ENCODE measurements at places on chromosomes 12 and 14.

DNA sequence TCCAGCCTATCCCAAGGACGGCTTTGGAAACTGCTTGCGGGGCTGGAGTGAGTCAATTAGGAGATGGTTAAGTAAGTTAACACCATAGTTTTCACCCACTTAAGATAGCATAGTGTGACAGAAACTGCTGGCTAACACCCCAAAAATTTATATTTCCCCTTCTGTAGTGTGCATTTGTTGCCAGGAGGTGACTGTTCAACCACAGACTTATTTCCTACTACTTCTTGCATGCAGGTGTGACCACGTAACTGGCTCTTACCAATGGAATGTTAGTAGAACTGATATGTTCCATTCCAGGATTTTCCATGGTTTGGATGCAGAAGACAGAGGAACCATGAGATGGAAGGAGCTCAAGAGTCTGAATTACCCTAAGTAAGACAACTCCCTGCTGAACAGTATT lies 52.9 kb upstream of the SLC35F4 start:
- no peak for DNase-seq

GRCh38 chr14:101056446-101056845 lies 152.9 kb upstream of the RTL1 start:
- DNase-seq = no peak

GRCh38 chr12:88266806-88267360 lies 124.8 kb downstream of the TMTC3 start:
- no peak for DNase-seq

DNA sequence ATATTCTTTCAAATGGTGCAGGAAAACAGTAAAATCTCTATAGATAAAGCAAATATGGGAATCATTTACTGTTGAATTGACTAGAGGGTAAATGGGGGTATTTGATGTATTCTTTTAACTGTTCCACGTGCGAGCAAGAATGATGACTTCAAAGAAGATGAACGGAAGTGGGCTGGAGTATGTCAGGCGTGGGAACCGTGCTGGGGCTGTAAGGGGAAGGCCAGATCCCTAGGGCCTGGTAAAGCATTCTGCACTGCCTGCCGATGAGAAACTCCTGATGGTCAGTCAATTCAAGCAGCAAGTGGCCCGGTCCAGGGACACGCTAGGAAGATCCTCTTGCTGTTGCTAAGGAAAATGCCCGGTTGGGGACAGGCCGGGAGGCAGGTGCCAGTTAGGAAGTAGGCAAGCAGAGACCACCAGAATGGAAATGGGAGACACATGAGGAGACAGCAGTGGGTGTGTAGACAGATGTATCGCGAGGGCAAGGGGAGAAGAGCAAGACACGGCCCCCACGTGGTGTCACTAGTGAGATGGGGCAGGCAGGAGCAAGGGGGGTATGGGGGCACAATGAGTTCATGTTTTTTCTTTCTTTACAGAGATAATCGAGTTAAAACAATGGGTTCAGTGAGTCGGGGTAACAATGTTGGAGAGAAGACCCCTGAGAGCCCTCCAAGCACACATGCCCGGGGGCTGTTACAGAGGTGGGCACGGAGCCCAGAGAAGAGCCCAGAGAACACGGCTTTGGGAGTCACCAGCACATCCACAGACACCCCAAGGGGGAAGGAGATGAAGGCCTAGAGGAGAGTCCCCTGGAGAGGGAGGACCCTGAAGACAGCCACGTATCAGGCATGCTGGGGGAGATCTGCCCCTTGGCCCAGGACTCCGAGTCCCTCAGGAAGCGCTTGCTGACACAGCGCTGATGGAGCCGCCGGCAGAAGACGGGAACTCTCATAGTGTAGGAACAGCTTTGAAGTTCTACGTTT lies 37.2 kb downstream of the FBXO21 start:
- DNase-seq = no peak

DNA sequence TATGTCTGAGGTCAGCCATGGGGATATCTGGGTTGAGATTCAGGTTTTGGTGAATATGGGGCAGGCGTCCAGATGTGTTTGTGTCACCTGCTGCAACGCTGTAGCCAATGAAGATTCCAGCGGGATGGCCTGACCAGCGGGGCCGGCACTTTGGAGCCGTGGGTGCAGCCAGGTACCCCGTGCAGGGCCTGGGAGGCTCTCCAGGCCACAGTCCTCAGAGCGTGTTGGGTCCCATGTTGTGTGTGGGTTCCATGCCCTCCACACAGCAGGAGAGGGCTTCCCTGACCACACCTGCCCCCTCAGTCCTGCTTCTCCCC lies 2.8 kb upstream of the TEX22 start:
- DNase-seq = no peak

DNA sequence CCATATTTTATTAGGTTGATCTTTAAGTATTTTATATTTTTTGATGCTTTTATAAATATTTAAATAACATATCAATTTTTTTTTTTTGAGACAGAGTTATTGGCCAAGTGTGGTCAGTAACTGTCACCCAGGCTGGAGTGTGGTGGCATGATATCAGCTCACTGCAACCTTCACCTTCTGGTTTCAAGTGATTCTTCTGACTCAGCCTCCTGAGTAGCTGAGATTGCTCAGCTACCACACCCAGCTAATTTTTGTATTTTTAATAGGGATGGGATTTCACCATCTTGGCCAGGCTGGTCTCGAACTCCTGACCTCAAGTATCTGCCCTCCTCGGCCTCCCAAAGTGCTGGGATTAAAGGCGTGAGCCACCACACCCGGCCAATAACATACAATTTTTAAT lies 71.1 kb downstream of the FUT8 start:
- DNase-seq = no peak

GRCh38 chr14:101506926-101507835 lies 54.1 kb upstream of the DIO3 start:
- DNase-seq = no peak

- no peak for DNase-seq
Observed at GRCh38 chr14:100673807-100674154, 52.9 kb upstream of the DLK1 start.

DNA sequence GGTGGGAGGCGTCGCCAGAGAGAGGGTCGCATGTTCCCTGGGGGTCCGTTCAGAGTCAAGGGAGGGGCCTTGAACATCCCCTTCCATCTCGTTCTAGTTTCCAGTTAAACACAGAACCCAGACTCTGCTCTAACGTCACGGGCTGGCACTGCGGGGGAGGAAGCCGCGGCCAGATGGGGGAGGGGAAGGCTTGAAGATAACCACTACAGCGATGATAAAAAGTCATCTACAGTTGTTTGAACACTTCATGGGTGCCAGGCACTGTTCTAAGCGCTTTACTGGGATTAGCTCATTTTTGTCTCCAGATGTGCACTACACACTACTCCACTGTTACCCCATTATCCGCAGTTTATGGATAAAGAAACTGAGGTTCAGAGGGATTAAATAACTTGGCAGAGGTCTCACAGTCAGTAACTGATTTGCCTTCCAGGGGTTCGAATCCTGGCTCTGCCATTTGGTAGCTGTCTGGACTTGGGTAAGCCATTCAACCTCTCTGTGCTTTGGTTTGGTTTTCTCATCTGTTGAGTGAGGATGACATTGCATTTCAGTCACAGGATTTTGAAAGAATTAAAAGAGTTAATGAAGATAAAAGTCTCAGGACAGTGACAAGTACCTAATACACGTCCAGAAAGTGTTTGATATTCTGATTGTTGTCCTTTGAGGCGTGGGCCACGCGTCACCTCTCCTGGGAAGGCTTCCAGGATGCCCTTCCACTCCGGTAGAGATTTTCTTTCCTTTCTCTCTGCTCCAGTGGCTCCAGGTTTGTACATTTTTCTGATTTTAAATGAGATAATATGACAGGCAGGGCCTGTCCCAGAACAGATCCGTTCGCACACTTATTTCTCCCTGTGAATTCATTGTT lies 798 bp upstream of the RASAL1 start:
- DNase-seq = peak; percentile 11

GRCh38 chr14:34722723-34723545 lies 8.5 kb upstream of the CFL2 start:
- peak; percentile 30 for DNase-seq

GRCh38 chr12:76055393-76055792 lies 23.8 kb upstream of the PHLDA1 start:
- no peak for DNase-seq

- no peak for DNase-seq
Observed at GRCh38 chr12:113845900-113846674, 120.0 kb downstream of the RBM19 start.

DNA sequence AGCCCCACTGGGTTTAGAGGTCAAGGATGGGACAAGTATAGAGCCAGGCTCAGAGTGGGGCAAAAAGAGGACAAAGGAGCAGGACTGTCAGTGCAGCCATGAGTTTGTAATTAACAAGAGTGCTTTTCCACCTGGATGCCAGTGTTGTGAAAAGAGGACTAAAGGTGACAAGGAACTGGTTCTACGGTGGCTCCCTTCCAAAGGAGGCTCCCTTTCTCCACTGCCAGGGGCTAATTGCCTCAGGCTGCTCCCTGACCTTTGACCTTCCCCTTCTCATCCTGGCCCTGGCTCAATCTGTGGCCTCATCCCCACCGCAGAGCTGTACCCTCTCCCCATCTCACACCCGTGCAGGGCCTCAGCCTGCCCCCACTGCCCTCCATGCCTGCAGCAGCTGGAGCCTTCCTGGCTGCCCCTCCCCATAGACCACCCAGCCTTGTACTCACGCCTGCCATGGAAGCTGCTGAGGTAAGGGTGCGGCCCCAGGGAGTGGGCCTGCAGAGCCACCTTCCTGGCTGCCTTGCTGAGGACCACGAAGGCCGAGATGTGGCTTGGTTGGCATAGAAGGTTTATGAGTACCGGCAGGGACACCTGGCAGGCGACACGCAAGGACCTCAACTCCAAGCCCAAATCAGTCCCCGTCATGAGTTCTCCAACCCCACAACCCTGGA lies 24.8 kb upstream of the FKBP4 start:
- DNase-seq = no peak

DNA sequence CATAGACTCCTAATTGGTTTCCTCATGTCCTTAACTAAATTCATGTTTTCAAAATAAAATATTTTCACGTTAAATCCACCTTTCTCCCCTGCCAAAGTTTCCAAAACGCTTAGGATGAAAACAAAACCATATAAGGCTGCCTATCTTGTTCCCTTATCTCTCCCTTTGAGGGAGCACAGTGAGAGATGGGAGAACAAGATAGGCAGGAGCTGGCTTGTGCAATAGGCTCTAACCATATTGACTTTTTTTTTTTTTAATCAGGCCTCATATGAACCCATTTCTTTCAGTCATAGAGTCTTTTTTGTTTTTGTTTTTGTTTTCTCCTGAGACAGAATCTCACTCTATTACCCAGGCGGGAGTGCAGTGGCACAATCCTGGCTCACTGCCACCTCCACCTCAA lies 184.9 kb downstream of the NRXN3 start:
- DNase-seq = no peak

DNA sequence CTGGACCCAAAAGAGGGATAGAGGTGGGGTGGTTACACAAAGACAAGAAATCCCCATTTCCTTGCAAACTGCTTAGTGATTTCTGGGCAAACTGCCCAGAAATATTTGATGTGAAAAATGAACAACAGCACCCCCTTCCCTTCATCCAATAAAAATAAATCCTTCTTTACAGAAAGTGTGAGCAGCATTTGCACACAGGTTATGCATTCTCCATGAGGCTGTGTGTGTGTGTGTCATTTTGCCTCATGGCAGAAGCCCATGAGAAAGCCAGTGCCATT lies 17.2 kb upstream of the NRXN3 start:
- DNase-seq = peak; percentile 21

DNA sequence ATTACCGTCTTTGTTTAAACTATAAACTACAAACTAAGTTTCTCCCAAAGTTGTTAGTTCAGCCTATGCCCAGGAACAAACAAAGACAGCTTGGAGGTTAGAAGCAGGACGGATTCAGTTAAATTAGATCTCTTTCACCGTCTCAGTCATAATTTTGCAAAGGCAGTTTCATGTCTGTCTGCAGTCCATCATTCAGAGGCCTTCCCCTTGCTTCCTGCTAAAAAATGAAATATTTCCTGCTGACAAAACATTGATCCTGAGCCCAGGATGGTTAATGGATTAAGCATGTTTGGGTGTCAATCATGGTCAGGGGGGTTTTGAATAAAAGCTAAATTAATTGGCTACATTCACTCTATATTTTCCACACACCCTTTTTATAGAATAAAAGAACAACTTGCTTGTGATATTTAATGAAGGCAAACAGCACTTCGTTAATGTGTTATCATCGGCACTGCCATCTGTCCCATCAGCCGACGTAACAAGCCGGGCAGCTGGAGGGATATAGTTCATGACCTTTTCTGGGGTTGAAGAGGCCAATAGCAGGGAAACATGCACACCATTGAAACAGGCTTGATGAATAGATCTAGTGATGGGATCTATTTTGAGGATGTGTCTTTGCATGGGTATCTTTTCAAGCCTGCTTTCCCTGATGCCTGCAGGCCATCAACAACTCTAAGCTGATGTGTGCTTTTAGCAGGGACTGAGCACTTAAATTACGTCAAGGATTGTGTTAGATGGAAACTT lies 521.3 kb upstream of the TMEM132C start:
- DNase-seq = peak; percentile 31

- no peak for DNase-seq
Observed at GRCh38 chr14:35222872-35223466, 69.2 kb upstream of the PSMA6 start.

- no peak for DNase-seq
Observed at GRCh38 chr12:115341442-115341841, 657.5 kb upstream of the TBX3 start.

- peak; percentile 13 for DNase-seq
Observed at GRCh38 chr14:91059576-91060350, 678 bp downstream of the RPS6KA5 start.

DNA sequence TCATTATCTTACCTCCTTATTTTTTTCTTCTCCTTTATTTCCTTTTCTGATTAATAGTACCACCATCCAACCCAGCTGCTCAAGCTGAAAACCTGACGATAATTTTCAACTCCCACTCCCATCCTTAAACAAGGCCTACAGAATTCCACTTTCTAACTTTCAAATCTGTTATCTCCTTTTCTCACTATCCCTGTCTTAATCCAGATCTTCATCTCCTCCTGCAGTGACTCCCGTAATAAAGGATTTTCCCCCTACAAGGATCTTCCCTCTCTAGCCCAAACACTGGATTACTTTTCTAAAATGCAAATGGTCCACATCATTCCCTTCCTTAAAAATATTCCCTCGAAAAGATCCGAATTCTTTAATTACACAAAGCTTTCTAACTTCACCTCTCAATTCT lies 1.5 kb downstream of the TRAPPC6B start:
- no peak for DNase-seq

DNA sequence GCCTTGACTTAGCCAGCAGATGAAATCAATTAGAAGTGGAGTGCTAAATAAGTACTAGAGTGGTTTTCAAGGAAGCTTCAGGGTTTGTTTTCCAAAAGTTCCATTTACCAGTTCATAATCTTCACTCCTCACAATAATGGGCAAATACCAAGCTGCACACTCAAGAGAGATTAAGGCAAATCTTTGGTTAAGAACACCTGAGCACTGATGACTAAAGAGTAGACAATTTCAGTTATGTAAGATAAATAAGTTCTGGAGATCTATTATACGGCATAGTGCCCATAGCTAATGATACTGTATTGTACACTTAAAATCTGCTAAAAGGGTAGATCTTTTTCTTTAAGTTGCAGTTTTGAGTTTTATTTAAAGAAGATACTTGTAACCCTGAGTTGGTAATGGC lies 125.0 kb downstream of the ARMH4 start:
- DNase-seq = no peak
